ENCODE measurements at places on chromosomes 13 and 19.

- DNase-seq, result no peak
Measured at GRCh38 chr13:94270556-94270955, 208.9 kb downstream of the DCT start.

- DNase-seq, result no peak
Measured at GRCh38 chr19:44822177-44822576, 13.3 kb downstream of the BCAM start.

- DNase-seq, result peak; percentile 55
Measured at GRCh38 chr13:50512474-50513299, 330.8 kb downstream of the DLEU7 start.

DNA sequence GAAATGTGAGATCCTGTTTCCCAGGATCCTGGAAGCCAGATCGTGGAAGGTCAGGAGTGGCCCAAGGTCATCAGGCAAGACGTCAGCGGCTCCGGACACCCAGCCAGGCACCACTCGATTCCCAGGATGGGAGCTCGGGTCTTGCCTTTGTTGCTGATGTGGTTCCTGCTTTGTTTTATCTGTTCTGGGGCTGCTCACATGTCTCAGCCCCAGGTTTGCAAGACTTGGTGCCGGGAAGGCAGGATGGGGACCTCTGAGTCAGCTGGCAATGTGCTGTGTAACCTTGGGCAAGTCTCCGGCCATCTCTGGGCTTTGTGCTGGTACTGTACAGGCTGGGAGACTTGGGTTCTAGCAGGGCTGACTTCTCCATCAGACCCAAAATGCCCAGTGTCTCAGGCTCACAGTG, 1.4 kb upstream of the FCHO1 start:
- DNase-seq, result no peak

DNA sequence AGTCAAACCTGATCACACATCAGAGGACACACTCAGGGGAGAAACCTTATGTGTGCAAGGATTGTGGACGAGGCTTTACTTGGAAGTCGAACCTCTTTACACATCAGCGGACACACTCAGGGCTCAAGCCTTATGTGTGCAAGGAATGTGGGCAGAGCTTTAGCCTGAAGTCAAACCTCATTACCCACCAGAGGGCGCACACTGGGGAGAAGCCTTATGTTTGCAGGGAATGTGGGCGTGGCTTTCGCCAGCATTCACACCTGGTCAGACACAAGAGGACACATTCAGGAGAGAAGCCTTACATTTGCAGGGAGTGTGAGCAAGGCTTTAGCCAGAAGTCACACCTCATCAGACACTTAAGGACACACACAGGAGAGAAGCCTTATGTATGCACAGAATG, 8.2 kb upstream of the ZNF527 start:
- DNase-seq, result no peak

DNA sequence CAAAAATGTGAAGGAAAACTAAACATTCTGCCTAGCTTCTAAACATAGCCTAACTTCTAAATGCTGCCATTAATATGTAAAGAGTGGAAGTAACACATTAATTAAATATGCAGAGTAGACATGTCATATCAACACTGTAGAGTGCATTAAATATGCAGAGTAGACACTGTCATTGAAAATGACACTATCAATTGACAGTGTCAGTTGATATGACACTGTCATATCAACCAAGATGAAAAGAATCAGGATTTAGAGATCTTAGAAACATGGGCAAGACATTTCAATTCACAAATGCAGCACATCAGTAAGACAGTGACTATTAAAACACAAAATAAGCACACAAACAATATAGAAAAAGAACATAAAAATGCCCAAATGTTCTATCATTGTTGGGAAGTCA, 25.3 kb downstream of the ESD start:
- DNase-seq, result no peak

GRCh38 chr13:36601186-36601585, 72.6 kb upstream of the SERTM1 start:
- DNase-seq, result no peak

GRCh38 chr13:79867254-79867653, 386.3 kb downstream of the NDFIP2 start:
- DNase-seq, result no peak

DNA sequence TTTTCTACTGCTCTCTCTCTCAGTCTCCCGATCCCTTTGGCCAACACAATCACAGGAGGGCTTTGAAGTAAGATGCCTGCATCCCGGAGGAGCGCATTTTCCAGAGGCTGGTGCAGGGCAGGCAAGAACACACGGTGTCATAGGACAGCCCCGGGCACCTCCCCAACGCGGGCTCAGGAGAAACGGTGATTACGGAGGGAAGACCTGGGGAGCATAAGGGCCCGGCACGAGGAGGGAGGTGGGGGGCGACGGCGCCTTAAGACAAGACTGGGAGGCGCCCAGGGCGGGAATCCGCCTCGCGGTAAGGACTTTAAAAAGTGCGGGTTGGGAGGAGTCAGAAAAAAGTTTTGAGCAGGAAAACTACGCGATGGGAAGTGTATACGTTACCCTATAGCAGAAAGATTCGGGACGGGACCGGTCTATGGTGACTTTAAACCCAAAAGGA, 18.7 kb upstream of the ZNF888 start:
- DNase-seq, result no peak

Data from CD4-positive, alpha-beta T cell treated with Interleukin-10 for 1 hour (primary cell).